ENCODE measurements at places on chromosomes 5 and 9.
A peak's percentile ranks its signal among the peaks of the same experiment; 100 is the strongest.

DNA sequence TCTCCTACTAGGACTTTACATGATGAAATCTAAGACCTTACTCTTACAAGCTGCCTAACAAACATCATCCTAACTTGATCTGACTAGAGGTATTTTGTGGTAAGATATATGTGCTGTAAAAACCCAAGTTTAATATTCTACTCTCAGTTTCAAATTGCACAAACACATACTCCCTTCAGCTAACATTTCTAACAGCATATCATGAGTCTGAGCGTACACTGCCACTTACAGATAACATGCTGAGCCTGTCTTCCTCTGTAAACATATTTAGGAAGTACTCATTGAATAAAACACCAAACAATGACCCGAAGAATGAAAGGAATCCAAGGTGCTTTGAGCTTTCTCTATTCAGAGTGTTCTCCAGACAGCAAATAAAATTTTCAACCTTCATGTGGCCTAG is 7.9 kb upstream of the ESM1 start:
- DNase-seq: no peak

- DNase-seq: no peak
Observed at GRCh38 chr9:72937545-72937944, 15.3 kb downstream of the ALDH1A1 start.

- DNase-seq: no peak
Observed at GRCh38 chr5:72951671-72952468, 4.0 kb upstream of the FCHO2 start.

DNA sequence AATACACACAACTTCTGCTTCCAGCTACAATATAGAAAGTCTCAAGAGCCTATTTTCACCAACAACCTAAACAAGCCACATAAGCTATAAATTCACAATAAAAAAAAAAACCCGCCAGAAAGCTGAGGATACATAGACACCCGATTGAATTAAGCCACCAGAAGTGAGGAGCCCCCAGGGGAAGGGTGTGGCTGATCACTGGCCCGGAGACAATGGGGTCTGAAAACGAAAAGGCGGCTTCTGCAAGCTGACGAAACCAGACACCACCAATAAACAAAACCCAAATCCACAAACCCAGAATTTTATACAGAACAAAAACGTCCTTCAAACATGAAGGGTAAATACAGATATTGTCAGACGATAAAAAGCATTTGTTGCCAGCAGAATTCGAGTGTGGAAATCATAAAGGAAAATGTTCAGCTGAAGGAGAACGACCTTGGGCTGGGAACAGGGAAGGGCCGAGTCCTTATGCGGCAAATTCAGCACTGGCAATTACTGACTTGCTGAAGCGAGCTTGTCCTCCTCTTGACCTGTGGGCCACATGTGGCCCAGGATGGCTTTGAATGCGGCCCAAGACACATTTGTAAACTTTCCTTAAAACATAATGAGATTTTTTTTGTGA is 39.6 kb upstream of the CEP72 start:
- DNase-seq: no peak

- DNase-seq: no peak
Observed at GRCh38 chr5:36624277-36624676, 17.9 kb downstream of the SLC1A3 start.

DNA sequence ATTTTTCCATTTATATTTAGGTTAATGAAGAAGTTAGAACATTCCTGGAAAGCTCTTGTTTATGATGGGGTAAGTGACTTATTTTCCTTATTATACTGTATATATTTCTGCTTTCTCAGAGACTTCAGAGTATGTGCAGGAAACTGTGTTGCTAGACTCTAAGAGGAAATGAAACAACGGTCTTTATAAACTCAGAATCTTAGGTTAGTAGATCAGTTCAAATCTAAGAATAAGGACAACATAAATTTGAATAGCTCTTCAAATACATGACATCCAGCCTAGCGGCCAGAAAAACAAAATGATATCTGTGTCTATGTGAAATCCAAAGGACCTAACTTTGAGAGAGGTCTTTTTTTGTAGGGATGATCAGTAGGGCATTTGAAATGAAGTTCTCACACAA is 94.3 kb downstream of the PRKACG start:
- DNase-seq: no peak

DNA sequence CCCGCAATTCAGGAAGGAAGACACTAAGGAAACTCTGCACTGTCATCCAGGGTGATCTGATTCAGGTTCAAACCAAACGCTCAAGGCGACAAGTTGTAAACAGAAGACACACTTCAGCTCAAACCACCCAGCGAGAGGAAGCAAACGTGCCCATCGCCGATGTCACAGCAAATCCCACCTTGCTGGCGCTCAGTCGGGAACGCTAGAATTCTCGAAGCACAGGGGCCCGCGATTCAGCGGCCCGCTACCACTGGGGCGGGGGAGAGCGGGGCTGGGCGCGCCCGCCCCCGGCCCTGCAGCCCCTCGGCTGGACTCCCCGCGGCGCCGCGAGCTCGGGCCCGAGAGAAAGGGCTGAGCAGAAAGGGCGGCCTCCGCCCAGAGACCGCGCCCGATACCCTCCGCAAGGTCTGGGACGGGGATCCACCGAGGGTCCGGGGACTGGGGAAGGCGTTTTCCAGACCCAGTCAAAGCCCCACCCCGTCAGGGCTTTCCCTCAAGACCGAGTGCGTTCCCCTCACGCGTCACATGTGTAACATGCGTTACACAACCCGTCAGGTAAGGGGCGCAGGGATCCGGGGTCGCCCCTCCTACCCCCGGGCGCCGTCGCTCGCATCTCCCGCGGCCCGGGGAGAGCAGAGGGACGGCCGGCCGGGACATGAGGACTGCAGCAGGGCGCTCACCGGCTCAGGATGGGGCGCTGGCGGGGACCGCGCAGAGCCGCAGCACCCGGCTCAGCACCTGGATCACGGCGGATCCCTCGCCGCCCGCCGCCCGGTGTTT is 469 bp downstream of the AGTPBP1 start:
- DNase-seq: peak; percentile 75

GRCh38 chr5:137679195-137679594 is 56.7 kb downstream of the KLHL3 start:
- no peak for DNase-seq

GRCh38 chr5:143592648-143593047 is 189.2 kb upstream of the NR3C1 start:
- no peak for DNase-seq
